ENCODE measurements at places on chromosomes 4 and X.

DNA sequence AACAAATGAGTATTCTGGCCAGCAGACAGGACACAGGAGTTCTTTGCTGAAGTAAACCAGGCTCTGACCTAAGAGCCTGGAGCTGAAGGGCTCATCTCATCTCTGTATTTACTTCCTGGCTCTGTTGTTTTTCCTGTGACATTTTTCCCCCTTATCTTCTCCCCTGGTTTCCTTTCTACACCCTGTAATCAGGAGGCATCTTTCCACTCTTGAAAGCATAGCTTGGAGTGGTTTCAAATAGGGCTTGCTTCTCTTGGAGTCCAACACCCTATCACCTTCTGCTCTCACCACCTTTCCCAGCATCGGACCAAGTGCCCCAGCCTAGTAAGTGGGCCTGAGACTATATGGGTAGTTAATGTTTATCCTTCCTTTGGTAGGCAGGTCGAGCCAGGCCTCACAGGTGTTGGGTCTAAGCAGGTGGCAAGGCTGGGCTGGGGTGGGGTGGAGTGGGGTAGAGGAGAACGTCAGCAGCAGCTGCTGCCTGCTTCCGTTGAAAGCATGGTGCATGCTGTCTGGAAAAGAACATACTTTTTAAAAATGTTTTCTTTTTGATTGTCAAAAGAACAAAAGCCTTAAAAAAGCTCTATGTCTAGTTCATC, 1.2 kb downstream of the DRP2 start:
- no peak for DNase-seq

- DNase-seq = no peak
These were observed 67.9 kb upstream of the SHISA3 start for GRCh38 chr4:42329421-42329820.

DNA sequence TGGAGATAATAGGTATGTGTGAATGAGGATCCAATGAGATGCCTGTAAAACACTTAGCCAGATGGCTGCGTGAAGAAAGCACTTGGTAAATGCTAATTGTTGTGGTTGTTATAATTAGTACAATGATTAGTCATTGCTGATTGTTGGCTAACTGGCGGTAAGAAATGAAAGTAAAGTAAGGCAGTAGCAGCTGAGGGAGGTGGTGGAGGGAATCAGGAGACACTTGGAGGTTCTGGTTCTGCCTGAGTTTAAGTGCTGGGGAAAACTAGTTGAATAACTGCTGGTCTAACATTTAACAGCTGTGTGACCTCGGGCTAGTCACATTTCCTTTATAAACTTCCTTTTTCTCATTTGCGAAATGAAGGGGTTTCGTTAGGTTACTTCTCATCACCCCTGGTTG, 30.9 kb downstream of the CD38 start:
- no peak for DNase-seq

DNA sequence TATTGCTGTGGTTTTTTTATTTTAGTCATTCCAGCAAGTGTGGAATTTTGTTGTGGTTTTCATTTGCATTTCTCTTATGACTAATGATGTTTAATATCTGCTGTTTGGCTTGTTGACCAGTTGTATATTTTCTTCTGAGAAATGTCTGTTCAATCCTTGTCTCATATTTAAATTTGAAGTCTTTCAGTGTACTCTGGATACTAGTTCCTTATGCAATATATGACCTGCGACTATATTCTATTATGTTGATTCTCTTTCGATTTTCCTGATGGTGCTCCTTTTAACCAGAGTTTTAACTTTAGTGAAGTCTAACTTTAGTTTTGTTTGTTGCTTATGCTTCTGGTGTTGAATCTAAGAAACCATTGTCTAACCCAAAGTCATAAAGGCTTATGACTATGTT, 1528.0 kb downstream of the TECRL start:
- DNase-seq = no peak

DNA sequence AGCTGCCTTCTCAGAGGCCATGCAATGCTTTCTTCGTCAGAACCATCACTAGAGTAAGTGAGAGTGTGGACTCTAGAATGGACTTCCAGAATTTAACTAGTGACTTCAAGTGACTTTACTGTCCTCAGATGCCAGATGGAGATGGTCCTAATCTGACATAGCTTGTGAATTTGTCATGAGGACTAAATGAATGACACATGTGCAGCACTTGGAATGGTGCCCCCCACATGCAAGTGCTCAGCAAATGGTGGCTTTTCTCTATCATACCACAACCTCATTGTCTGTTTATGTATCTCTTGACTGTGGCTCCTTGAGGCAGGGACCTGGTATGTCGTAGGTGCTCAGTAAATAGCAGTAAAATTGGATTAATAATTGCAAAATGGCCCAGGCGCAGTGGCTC, 91.6 kb upstream of the STX18 start:
- DNase-seq = no peak

DNA sequence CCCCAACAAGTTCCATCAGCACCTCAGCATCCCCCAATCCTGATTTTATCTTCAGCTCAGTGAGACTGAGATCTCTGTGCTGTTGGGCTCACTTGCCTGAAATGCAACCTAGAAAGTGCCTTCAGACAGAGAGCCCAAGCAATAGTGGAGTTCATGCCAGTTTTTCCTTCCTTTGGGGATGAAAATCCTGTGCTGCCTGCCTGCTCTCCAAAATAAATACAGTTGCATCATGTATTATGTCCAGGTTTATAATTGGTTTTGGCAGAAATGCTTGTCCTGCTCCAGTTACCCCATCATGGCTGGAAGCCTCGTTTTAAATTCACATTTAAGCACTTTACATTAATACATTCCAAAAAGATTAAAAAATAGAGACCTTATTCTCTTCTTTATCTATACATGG, 1865.5 kb upstream of the TENM3 start:
- no peak for DNase-seq

DNA sequence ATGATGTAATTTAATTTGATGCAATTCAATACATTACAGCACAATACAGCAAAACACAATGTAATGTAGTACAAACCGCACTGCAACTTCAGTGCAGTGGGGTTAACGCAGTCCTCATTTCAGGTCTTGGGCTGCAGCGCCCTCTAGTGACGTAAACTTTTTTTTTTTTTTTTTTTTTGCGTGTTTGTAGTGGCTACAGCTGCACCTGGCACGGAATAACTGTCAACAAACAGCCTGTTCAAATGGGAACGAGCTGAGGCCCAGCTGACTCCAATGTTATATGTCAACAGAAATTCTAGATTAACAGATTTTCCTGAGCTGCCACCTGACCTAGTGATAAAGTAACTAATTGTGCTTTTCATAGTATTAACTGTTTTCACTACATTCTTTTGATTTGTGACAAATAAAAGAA, 33.5 kb upstream of the RASSF6 start:
- no peak for DNase-seq

DNA sequence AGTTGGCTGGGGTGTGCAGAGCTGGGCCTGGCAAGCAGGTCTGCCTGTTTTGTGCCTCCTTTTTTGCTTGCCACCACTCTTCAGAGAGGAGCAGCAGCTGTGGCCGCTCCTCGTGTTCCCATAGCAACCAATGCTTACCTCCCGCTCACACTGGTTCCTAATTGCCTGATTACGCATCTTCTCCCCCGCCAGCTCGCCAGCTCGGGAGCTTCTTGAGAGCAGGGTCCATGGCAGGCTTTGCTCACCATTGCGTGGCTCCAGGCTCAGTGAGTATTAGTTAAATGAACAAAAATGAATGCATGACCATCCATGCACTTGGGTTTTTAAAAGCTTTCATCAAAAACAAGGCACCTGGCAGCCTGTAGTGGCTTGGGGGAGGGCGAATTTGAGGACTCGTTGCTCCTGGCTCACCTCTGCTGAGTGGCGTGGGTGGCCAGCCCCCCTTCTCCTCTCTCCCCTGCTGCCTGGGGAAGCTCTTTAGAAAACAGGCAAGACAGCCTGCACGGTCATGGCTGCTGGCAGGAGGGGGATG, 14.2 kb upstream of the PJA1 start:
- no peak for DNase-seq

DNA sequence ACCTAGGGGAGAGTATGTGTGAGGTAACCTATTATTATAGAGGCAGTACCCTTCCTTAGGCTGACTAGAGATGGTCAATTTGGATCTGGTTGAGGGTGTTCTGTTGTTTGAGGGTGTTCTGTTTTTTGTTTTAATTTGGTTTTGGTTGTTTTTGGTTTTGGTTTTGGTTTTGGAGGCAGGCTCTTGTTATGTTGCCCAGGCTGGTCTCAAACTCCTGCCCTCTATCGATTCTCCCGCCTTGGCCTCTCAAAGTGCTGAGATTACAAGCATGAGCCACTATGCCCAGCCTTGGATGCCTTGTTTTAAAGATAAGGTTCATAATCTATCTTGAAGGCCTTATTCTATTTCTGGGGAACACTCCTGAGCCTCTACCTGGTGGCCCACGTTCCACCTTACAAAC, 912 bp downstream of the CXorf65 start:
- DNase-seq = no peak

DNA sequence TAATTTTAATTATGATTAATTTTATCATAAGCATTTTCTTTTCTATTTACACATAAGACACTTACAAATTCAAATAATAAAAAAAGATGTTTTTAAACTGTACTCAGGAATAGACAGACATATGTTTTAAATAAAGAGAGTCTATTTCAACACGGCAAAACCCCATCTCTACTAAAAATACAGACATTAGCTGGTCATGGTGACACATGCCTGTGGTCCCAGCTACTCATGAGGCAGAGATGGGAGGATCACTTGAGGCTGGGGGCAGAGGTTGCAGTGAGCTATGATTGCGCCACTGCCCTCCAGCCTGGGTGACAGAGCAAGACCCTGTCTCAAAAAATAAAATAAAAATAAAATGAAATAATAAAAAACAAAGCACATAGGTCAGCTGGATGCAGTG, 14.8 kb downstream of the FAM9B start:
- no peak for DNase-seq
